ENCODE measurements at places on chromosomes 2 and 18.

DNA sequence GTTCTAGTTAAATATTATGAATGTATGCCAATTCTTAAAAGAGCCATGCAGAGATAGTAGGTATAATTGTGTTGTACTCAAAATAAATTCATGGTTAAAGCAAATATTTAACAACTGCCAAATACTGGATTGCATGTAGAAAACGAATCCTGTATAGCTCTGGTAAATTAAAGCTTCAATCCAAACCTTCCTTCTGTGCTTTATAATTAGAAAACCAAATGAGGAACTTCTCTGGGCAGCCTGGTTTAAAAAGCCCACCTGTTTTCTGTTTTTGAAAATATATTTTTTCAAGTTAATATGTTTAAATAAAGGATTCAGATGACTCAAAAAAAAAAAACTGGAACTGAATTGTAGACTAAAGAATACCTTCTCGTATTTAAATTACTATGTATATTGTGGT lies 48.3 kb upstream of the ITGA4 start:
- DNase-seq, result no peak

- DNase-seq, result no peak
Measured at GRCh38 chr2:81734981-81735380, 1430.4 kb upstream of the LRRTM1 start.

GRCh38 chr18:25016181-25016580 lies 335.8 kb downstream of the ZNF521 start:
- DNase-seq, result no peak

DNA sequence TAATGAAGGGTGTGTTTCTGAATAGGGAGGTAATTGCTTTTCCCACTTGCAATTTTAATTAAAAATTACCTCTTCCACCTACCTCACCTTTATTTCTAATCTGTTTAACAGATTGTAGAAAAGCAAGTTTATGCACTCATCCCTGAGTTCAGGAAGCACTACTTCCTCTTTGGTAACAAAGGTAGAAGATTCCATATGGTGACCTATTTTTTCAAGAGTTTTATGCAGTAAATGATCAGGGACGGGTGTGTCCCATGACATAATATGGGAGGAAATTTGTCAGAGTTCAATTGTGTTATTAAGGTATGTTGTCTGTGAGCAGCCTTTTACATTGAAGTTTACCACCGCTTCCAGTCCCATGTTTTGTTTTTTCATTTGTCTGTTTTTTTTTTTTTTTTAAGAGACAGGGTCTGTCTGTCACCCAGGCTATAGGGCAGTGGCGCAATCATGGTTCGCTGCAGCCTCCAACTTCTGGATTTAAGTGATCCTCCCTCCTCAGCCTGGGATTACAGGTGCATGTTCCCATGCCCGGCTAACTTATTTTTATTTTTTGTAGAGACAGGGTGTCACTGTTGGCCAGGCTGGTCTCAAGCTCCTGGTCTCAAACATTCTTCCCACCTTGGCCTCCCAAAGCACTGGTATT lies 68.2 kb downstream of the ASAP2 start:
- no peak for DNase-seq

GRCh38 chr2:191318729-191319078 lies 73.5 kb downstream of the MYO1B start:
- DNase-seq, result no peak

DNA sequence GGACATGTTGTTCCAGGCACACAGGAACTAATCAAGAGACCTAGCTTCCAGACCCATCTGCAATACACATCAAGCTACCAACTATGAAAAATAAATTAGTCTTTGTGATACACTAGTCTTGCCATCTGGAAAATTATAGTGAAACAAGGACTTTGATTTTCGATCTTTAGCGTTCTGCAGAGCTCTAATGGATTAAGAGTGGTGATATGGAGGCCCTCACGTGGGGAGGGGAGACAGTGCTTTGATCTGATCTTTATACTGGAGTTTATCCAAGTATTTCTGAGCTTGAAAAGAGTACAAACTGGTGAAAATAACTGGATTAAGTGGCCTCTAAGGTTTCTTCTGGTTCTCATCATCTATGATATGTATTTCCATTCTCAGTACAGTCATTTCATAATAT lies 273.4 kb upstream of the CDH7 start:
- no peak for DNase-seq

DNA sequence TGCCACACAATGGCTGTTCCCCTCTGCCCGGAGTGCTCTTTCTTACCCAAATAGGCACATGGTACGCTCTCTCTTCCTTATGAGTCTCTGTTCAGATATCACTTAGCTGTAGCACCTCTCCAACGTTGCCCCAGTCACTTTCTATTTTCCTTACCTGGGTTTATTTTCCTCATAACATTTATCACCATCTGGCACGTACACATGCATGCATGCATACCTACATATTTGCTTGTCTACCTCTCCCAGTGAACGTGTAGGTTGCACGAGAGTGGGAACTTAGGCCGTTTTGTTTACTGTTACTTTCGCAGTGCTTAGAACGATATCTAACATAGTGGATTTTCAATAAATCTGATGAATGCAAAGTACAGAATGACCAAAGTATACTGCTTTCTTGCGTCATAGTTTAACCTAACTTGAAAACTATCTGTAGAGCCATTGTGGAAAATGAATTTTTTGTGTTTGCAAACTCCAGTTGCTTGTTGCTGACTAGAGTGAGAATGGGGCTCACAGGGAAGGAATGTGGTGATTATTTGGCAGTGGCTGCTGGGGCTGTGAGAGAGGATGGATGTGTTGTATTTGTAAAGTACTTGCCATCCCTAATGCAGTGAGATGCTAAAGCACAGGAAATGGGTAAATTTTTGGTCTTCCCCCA lies 47.1 kb downstream of the ACSL3 start:
- no peak for DNase-seq

DNA sequence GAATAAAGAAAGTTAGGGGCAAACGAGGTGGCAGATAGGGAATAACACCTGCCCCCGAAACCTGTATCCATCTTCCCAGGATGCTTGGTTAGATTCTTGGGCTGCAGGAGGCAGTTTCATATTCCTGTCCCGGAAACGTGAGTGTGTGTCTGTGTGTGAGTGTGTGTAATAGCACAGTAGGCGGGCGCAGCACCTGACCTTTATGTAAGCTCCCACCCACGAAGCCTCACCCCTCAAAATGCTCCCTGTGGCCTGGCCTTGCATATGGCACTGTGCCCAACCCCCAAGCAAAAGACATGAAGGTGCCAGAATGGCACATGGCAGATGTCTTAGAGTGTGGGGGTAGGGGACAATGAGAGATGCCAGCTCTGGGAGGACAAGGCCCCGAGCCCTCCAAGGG lies 48.9 kb downstream of the EFR3B start:
- DNase-seq, result peak; percentile 31

- DNase-seq, result no peak
Measured at GRCh38 chr2:11254100-11254536, 90.3 kb downstream of the ROCK2 start.

- no peak for DNase-seq
Measured at GRCh38 chr2:120398996-120399888, 53.3 kb downstream of the INHBB start.

DNA sequence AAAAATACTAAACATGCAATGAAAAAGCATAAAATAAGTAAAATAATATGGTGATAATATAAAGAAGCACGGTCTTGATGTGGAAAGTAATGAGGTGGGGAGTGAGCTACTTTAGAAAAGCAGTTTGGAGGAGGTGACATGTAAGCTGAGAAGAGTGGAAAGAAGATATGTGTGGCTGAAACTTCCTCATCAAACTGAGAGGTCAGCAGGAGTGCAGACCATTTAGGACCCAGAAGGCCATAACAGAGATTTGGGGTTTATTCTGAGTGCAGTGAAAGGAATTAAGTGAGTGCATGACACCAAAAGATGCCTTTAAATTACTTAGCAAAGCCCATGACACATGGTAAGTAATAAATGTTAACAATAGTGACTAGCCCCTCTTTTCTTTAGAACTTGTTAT lies 24.4 kb upstream of the TMEM182 start:
- no peak for DNase-seq

GRCh38 chr2:159706385-159706980 lies 5.8 kb upstream of the MARCHF7 start:
- peak; percentile 76 for DNase-seq

DNA sequence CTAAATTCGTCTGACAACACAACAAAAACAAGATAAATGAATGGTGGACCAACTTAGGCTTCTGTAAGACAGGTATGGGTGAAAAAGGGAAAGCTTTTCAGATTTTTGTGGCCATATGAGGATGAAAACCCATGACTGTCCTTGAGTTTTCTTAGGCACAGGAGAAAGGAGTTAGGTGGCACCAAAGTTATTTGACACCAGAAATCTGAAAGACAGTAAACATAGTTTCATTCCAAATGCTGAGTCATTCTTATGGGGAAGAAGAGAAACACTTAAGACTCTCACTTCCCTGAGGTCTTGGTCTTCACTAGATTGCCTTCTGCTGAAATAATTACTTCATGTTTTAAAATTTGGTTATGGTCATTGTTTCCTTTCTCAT lies 5.2 kb upstream of the GPD2 start:
- no peak for DNase-seq

DNA sequence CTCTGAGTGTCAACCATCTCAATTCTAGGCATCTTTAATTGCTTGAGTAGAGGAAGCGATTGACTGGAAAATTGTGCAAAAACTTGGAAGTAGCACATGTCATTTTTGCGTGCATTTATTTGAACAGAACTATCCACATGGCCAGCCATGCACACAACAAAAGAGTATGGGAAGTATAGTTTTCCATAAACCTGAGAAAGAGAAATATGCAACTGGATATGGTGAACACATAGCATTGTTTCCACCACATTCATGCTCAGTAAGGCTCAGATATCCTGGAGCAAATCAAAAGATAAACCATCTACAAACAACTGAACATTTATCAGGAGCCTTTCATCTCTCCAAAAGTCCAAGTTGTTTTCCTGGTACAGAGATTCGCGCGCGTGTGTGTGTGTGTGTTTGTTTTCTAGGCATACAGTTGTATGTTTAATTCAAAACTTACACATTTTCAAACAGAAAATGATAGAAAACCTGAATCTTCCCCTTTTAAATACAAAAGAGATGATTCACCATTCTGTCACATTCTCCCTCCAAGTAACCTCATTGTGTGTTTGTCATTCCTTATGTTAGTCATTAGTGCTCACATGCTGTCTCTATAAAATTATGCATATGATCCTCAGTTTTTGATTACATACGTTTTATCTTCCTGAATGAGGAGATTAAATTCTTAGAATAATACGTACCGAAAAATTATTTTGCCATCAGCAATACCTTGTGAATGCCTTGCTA lies 780.4 kb upstream of the NRXN1 start:
- no peak for DNase-seq

DNA sequence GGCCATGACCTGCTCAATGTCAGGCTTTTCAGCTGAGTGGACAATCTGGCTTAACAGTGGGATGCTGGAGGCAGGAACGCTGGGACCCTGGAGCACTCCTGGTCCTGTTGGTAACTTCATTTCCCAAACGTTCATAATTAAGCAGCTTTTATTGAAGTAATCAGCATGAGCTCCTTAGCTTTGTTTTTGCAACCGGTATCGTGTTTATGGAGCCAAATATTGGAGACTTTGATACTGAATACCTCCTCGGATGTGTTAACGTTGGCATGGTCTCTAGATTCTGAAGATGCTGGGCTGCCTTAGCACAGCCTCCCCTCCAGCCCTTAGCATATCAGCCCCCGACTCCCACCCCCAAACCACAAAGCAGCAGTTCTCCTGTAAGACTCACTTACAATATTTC lies 60.7 kb downstream of the OSR1 start:
- DNase-seq, result no peak

DNA sequence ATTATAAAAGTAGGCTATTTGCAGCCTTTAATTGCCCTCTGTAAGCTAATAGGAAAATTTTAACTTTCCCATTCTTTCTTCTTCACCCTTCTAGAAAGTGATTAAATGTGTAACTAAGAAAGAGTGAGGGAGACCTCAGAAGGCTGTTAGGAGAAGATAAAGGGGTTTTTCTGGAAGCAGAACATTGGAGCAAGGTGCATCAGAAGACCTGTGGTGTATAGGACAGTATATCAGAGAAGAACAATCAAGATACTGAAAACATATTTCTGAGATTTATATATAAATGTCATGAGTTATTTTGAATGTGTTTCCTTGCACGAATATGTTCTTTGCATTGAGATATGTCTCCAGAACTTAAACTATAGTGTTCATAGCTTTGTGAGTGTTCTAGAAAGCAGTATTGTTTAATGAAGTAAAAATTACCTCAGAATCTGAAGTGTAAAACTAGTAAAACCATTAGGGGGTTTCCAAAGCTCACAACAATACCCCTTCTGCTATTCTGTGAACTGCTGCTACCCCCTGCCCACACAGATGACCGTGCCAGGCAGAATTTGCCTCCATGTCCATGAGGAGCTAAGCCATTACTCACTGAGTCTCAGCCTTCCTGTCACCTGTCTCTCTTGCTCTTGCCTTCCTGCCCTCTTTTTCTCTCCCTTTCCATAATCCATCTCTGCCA lies 537.9 kb downstream of the EPHA4 start:
- DNase-seq, result no peak

DNA sequence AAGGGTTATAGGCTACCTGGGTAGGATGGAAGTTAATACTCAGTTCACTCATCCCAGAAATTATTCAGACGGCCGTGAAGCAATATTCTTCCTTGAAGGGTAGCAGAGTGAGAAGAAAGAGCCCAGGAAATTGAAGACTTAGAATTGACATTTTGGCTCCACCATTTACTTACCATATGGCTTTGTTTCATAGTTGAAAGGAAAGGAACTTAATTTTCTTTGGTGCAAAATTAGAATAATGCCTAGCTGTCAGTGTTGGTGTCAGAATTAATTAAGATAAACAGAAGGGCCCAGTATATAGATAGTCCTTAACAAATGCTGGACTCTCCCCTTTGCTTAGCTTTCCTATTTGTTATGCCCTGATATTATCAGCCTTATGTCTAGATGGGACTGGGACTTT lies 263.2 kb downstream of the KCNJ3 start:
- no peak for DNase-seq

- DNase-seq, result no peak
Measured at GRCh38 chr2:29662861-29663260, 258.5 kb downstream of the ALK start.

DNA sequence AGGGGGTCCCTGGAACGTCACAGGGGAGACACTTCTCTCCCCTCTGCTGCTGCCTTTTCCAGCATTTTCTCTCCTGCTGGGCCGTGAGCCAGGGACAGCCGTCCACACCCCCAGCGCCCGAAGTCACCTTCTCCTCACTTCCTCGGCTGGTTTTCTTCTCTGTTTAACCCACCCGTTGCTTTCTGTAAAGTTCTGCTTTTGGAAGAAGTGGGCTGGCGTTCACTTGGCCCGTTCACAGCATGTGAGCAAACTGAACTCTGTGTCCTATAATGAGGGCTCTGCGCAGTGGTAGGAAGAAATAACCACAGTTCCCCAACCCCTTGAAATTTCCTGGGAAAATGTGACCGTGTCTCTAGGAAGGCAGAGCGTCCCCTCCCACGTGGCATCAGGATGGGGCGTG lies 187.0 kb upstream of the HDAC4 start:
- DNase-seq, result no peak

GRCh38 chr18:1056404-1056803 lies 151.7 kb downstream of the ADCYAP1 start:
- DNase-seq, result no peak

- no peak for DNase-seq
Measured at GRCh38 chr2:43631618-43632317, 5.3 kb upstream of the PLEKHH2 start.

- DNase-seq, result no peak
Measured at GRCh38 chr18:10235661-10235952, 218.8 kb upstream of the APCDD1 start.

Data from NCI-H524 (cell line).